ENCODE measurements at places on chromosomes 2 and 18.

DNA sequence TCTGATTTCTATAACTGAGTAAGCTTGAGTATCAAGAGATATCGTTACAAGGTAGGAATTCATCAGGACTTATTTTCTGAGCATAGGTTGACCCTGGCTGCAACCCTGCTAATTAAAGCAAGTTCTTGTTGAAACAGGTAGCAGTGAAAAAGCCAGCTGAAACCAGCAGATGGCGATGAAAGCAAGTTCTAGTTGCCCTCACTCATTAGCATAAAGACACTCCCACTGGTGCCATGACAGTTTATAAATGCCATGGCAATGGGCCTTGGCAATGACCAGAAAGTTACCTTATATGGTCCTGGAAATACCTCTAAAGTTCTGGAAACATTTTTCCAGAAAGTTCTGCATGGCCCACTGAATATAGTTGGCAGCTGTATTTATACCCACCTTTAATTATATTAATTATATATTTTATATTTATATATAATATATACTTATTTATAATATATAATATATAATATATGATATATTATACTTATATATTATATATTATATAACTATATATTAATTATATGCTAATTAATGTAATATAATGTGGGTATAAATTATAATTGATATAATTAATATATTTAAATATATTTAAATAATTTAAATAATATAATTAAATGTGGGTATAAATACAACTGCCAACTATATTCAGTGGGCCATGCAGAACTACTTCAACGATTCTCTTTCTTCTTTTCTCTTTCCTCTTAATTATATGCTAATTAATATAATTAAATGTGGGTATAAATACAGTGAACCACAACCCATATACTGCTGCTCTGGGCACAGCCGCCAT is 188.0 kb downstream of the CDH7 start:
- peak; percentile 16 for DNase-seq

DNA sequence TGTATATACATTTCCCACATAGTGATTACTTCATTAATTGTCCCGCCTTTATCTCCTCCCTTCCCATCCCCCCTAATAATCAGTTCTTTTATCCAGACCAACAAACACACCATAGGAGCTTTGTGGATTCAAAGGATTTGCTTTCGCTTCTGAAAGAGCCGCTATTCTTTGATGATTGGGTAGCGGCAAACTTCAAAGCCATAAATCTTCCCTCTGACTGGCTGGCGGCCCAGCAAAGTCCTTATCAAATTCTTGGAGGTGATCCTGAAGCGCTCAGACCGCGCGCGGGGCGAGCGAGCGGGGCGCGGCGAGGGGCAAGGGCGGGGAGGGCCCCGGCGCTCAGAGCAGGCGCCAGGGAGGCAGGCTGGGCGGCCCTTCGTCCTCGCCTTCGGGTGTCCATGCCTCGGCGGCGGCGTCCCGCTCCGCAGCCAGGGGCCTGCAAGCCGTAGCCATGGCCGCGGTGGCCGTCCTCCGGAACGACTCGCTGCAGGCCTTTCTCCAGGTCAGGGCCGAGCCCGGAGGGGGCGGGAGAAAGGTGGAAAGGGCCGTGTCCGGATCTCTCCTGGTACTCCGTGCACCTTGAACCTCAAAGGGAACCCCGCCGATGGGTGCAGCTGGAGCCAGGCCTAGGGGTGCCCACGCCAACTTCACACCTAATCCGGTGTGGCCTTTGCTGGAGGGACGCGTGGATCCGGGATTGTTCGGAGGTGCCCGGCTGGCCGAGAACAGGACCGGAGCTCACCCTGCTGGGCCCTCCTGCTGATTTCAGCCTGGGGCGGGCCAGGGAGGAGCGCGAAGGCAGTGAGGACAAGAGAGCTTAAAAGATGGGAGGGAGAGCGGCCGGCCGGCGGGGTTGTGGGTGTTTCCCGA is at the start of gene SP5:
TSS of gene SP5 (plus strand) at position 276 of the 870 bp plus-strand sequence. CDS start at position 452, 176 bp downstream.
- DNase-seq = peak; percentile 20

DNA sequence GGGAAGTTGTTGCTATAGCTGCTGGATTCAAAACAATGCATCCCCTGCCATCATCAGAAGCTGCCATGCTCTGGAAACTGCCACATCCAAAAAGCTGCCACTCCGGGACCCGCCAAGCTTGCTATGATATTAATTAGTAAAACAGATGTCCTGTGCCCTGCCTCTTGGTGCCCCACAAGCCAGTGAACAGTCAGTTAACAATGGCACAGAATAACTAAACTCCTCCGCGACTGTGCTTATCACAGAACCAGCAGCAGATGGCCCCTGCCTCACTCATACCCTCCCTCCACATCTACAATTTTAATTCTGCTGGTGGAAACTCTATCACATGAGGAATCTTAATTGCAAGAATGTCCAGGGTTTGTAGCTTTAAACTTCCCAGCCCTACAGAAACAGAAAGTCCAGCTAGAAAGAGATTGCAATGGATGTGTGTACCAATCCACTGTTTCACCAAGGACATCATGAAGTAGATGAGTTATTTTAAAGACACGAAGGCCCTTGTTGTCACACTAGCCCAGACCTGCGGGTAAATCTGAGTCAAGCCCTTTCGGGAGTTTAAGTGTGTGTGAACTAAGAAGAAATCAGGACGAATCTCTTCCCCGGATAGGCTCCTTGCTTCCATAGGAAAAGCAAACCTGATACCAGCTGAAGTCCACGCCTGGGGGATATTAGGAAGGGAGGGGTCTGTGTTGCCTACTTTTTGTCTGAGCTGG is 7.4 kb upstream of the ACYP2 start:
- no peak for DNase-seq

- DNase-seq = no peak
Observed at GRCh38 chr2:68189991-68190784, 32.5 kb downstream of the PNO1 start.

GRCh38 chr2:189601043-189601442 is 20.5 kb upstream of the SLC40A1 start:
- no peak for DNase-seq

DNA sequence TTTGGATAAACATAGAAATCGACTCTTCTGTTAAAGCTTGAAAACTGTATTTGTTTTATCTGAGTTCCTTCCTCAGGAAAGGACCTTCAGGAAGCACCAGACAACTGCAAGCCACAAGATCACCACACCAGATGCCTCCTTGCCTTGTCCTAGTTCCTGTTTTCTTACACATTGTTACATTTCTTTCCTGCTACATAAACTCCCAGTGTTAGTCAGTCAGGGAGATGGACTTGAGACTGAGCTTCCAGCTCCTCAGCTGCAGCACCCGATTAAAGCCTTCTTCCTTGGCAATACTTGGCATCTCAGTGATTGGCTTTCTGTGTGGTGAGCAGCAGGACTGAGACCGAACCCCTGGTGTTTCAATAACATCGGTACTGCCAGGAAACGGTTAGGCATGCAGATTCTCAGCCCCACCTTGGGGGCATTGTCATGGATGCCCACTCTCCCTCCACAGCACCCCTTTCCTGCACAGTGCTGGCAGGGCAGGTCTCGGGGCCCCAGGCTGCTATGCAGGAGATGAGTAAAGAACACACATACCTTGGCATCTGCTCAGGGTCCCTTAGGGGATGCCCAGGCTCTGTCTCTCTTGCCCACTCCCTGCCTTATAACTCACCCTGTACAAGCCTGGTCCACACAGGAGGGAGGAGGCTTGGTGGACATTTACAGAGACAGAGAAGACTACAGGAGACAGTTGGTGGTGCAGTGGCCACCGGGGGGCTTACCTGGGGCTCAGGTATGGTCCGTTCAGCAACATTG is 32.6 kb downstream of the ANKMY1 start:
- DNase-seq = no peak

DNA sequence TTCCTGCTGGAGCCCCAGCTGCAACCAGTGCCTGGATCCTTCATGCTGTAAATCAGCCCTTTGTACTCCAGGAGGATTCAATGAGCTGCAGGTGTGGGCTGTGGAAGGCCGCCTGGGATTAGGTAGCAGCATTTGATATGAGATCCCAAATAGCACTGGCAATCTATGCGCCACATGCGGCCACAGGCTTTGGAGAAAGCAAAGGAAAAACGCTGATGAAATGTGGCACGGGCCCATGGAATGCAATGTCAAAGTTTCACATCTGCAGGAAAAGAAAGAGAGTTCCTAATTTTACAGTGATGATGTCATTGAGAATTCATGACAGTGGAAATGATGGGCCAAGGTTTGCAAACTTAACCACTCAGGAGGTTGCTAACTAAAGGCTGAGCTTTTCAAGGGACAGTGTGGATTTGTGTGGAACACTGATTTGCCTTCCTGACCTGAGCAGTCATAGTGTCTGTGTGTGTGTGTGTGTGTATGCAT is 216.4 kb upstream of the OSR1 start:
- DNase-seq = no peak

DNA sequence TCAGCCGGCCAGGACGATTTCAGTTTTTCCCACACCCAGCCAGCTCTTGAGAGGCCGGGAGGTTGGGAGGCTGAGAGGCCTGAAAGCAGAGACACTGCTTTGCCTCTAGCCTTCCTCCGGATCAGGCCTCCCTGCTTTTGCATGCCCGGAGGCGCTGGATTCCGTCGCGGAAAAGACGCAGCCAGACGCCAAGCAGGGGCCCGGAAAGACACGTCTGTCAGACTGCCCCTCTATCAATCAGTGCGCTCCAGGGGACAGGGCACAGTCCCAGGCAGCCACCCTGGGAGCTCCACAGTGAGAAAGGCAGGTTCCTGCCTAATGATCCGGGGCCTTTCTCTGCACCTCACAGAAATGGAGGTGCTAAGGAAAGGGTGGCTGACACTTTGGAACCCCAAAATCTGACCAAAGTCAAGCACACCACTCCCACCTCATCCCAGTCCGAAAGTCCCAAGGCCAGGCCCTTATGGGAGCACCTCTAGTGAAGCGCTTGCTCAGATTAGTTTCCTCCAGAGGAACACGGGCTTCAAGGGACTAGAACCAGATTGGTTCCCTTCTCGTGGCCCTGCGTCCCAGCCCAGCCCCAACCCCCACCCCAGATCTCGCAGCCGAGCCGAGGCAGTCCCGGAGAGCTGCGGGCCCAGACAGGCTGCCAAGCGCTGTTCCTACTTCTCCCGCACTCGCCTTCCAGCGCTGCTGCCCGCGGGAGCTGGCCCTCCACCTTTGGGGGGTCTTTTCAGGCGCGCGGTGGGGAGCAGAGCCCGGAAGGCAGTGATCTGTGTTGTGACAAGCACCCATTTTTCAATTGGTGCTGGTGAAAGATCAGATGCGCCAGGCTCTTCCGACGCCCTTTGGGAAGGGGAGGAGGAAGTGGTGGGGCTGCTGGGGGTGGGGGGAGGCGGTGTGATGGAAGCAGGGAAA is 5.0 kb downstream of the DLX1 start:
- no peak for DNase-seq

- no peak for DNase-seq
Observed at GRCh38 chr2:216839688-216840087, 20.2 kb downstream of the TNP1 start.

- no peak for DNase-seq
Observed at GRCh38 chr2:147543056-147543455, 301.8 kb upstream of the ACVR2A start.

DNA sequence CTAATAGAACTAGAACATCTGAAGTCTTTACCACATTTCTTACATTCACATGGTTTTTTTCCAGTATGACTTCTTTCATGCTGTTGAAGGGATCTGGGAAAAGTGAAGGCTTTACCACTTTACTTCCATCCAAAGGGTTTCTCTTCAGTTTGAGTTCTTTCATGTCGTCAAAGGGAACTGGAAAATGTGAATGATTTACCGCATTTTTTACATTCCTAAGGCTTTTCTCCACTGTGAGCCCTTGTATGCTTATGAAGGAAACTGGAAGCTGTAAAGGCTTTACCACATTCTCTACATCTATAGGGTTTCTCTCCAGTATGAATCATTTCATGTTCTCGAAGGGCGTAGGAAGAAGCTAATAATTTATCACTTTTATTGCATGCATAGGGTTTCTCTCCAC is 46.7 kb downstream of the NBEAL1 start:
- DNase-seq = no peak

GRCh38 chr2:15048000-15048399 is 415.5 kb downstream of the LRATD1 start:
- no peak for DNase-seq

DNA sequence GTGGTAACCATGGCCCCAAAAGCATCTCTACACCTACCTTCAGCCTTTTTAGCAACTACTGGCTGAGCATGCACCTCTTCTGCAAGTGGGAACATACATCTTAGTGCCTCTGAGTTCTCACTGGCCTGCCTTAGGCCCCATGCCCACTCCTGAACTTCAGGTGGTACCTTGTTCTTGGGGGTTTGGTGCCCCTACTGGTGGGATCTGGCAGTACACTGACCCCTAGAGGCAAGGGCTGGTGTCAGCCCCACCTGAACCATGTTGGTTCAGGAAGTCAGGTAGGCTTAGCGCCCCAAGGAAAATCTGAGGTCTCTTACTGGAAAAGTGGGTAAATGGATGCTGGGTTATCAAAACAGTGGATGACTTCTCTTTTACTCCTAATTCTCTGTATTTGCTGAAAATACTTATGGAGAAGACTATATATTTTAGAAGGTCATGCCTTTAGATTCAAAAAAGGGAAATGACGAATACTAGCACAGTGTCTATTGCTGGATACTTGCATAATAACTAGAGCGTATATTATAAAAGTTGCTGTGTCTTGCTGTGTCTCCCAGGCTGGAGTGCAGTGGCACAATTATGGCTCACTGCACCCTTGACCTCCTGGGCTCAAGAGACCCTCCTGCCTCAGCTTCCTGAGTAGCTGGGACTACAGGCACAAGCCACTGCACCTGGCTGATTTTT is 84.6 kb downstream of the RAB31 start:
- peak; percentile 46 for DNase-seq

GRCh38 chr2:2233171-2233826 is 97.8 kb downstream of the MYT1L start:
- no peak for DNase-seq

DNA sequence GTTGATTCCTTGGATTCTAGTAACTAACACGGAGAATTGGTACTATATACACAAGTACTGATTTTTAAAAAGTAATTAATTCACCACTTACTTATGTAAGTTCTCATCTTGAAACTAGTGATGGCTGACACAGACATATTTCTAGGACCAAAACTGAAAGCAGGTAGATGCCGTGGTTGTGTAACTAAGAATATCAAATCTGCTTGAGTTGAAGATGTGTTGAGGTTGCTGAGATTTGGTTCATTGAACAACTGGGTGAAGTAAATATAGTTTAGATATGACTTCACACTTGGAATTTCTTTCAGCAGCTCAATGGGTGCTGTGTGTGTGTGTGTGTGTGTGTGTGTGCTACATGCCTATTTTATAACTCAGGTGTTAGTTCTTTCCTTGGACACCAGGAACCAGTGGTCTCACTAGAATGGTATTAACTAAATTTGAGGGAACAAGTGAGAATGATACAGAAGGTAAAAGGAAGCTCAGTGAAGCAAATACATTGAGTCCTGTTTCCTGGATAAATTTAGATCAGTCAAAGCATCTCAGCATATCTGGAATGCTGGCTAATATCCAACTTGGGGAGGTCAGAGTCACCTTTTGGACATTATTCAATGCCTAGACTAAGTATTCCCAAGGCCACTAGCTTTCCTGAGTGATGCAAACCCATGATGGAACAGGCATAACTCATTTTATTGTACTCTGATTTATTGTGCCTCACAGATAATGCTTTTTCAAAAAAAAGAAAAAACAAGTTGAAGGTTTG is 110.7 kb upstream of the ZEB2 start:
- no peak for DNase-seq

GRCh38 chr2:54709336-54709809 is 14.1 kb upstream of the EML6 start:
- no peak for DNase-seq
